ENCODE measurements at places on chromosomes 4 and X.

DNA sequence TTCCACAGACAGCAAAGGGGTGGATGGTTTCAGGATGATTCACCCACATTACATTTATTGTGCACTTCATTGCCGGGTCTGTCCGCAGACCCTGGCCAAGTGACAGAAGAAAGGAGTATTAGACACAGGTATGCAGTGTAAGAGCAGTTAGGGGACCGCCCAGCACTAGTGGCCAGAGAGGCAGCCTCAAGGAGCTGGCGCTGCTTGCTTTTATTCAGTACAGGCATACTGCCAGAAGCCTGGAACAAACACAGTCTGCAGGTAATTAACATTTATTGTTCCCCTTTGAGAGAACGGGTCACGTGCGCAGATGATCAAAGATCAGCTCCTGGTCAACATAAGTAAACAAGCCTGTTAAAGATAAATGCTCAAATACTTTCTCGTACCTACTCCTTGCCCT is 1639.0 kb upstream of the IGFBP7 start:
- H3K27me3 ChIP-seq, result no peaks in the 10 kb centered on the region
- no peaks in the 10 kb centered on the region for H3K36me3 ChIP-seq
- DNase-seq, result no peak
- H3K27ac ChIP-seq, result no peak overlapping the region
- no peak overlapping the region for H3K4me3 ChIP-seq

- no peaks in the 10 kb centered on the region for H3K4me1 ChIP-seq
- H3K4me3 ChIP-seq, result no peak overlapping the region
- DNase-seq, result no peak
- no peak overlapping the region for H3K27ac ChIP-seq
Observed at GRCh38 chr4:53921856-53922255, 142.5 kb downstream of the CHIC2 start.

DNA sequence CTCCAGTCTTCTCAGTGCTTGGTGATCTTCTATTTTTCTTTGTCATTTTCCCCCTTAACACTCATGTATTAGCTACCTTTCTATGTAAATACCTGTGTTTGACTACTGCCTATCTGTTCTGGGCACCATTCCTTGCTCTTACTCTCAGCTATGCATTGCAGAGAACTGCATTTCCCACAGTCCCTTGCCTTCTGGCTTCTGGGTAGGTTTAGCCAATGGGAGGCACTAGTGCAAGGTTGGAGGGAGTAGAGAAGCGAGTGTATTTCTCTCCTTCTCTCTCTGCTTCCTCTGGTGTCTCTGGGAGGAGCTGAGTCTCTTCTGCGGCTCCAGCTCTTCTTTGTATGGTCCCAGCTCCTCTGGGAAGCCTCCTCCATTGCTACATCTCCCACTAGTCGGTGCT is 50.5 kb downstream of the CWH43 start:
- H3K4me3 ChIP-seq, result no peak overlapping the region
- H3K27me3 ChIP-seq, result peaks cover 4% of the 10 kb centered on the region
- no peaks in the 10 kb centered on the region for H3K4me1 ChIP-seq
- H3K27ac ChIP-seq, result no peak overlapping the region

- H3K36me3 ChIP-seq, result peaks cover 3% of the 10 kb centered on the region
- no peaks in the 10 kb centered on the region for H3K4me1 ChIP-seq
- H3K27me3 ChIP-seq, result no peaks in the 10 kb centered on the region
- no peak overlapping the region for H3K4me3 ChIP-seq
- no peak for DNase-seq
Observed at GRCh38 chrX:10071451-10072144, 85.2 kb upstream of the CLCN4 start.

- H3K4me3 ChIP-seq, result no peak overlapping the region
- H3K27me3 ChIP-seq, result no peaks in the 10 kb centered on the region
Observed at GRCh38 chr4:128636906-128637305, 172.6 kb upstream of the JADE1 start.

DNA sequence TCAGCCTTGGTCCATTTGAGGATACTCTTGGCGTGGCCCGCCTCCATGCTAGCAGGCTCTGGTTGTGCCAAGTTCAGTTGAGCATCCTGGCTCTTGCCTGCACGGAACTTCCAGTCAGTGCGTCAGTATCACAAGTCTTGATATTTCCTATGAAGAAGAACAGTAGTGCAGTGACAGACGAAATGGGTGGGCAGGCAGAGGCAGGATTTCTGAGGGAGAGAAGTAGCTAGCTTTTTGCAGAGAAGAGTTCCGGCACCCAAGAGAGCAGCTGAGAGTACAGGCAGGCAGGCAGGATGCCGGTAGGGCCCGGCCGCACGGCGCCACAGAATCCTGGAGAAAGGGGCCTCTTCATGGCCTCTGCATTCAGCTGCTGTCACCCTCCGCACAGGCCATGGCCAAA is 56.1 kb upstream of the MSANTD1 start:
- no peak for DNase-seq
- no peak overlapping the region for H3K4me3 ChIP-seq
- H3K27ac ChIP-seq, result peak overlapping the region; percentile 70
- H3K36me3 ChIP-seq, result peaks cover 32% of the 10 kb centered on the region
- no peaks in the 10 kb centered on the region for H3K27me3 ChIP-seq
- peaks cover 37% of the 10 kb centered on the region for H3K4me1 ChIP-seq

GRCh38 chrX:150616863-150617198 is 48.4 kb downstream of the MTM1 start:
- H3K36me3 ChIP-seq, result no peaks in the 10 kb centered on the region
- H3K4me3 ChIP-seq, result no peak overlapping the region
- no peaks in the 10 kb centered on the region for H3K4me1 ChIP-seq
- no peaks in the 10 kb centered on the region for H3K27me3 ChIP-seq
- no peak for DNase-seq
- H3K27ac ChIP-seq, result no peak overlapping the region

DNA sequence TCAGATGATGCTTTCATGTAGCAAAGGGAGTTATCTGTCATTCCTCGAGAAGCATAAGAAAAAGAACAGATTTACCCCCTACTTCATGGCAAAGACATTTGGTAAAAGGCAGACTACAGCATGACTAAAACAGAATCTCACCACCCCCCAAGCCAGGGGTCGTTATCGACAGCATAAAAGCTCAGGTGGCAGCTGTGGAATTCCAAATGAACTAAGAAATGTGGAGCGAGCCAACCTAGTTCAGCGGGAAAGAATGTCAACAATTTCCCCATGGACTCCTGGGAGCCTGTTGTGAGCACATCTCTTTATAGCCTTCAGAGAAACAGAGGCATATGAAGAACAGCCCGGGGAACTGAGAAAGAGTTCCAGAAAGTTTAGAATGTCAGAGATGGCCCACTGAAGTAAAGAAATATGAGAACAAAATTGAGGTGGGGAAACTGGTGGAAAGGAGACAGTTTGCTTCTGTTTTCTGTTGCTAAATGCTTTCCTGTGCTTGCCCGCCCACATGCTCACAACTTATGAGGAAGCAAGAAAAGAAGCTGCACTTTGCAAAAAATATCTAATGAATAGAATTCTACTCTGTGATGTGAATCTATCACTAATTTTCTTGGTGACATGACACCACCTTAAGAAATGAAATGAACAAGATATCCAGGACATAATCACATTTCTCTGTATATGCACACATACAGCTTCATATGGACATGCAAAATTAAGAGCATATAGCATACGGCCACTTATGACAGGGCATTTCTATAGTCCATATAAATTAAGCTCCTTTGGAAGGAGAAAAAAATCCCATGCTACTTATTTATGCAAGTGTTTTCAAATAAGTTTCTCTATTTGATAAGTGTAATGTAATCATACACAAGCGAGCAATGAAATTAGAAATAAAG is 135.3 kb upstream of the MID1 start:
- no peak overlapping the region for H3K4me3 ChIP-seq
- no peak for DNase-seq
- no peak overlapping the region for H3K27ac ChIP-seq
- H3K4me1 ChIP-seq, result no peaks in the 10 kb centered on the region

DNA sequence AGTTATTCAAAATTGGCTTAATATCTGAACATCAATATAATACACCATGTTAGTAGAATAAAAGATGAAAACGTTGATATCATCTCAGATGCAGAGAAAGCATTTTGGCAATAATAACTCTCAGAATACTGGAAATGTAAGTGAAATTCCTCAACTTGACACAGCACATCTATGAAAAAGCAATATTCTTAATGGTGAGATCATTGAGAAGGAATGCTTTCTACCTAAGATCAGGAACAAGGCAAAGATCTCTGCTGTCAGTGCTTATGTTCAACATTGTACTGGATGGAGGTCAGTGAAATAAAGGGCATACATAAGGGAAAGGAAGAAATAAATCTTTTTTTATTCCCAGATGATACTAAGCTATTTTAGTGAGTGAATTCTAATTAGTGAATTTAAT is 40.6 kb downstream of the MRPL1 start:
- H3K4me3 ChIP-seq, result no peak overlapping the region
- H3K4me1 ChIP-seq, result no peaks in the 10 kb centered on the region
- H3K27ac ChIP-seq, result no peak overlapping the region
- H3K36me3 ChIP-seq, result peaks cover 6% of the 10 kb centered on the region
- DNase-seq, result no peak

GRCh38 chr4:68717999-68718398 is 47.5 kb upstream of the UGT2B15 start:
- no peaks in the 10 kb centered on the region for H3K4me1 ChIP-seq
- no peaks in the 10 kb centered on the region for H3K36me3 ChIP-seq
- no peaks in the 10 kb centered on the region for H3K27me3 ChIP-seq
- no peak overlapping the region for H3K27ac ChIP-seq
- no peak overlapping the region for H3K4me3 ChIP-seq
- no peak for DNase-seq
